ENCODE measurements at places on chromosomes 4 and X.
A peak's percentile ranks its signal among the peaks of the same experiment; 100 is the strongest.

DNA sequence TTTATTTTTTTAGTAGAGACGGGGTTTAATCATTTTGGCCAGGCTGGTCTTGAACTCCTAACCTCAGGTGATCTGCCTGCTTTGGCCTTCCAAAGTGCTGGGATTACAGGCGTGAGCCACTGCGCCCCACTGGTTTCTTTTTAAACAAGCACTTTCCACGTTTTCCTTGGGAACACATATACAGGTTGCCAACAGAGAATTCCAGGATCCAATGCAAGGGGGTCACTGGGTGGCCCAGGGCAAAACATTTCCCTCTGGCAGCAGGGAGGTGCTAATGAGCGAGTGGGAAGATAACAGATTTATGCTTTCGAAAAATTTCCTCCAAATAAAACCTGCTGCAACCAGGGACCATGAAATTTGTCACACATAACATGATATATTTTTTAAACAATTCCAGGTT is 41.1 kb downstream of the ADRA2C start:
- DNase-seq, result no peak

GRCh38 chrX:140762061-140762460 is 52.5 kb downstream of the LINC00632 start:
- peak; percentile 0 for DNase-seq

DNA sequence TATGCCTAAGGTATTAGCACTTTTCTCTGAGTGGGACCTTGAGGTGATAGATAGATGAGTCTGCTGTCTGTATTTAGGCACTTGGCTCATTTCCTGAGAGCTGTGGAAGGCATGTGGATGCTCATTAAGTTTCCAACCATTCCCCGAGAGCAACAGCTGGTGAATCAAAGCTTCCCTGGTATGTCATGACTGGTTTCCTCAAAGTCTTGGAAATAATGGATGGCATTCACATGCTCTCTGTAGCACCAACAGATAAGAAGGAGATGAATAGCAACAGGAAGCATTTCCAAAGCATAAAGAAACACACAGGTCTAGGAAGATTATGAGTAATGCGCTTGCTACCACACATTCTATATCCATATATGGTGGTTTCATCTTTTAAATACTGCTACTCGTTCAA is 118.3 kb upstream of the ETNPPL start:
- DNase-seq, result no peak

GRCh38 chr4:123825596-123826291 is 429.1 kb downstream of the SPRY1 start:
- no peak for DNase-seq

GRCh38 chr4:118953276-118953675 is 64.6 kb downstream of the SYNPO2 start:
- no peak for DNase-seq

DNA sequence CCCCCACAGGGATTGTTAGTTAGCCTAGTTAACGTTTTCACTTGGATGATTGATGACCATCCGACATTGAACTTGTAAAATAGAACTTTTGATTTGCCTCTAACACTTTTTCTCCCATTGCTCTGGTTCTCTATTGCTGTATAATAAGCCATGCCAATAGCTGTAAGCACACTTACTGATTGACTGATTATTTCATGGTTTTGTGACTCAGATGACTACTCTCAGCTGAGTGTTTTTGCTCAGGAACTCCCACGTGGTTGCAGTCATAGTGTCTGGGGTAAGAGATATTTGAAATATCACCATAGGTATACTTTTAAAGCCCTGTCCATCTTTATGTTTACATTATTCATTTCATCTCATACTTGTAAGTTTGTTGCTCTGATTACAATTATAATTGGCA is 1285.5 kb downstream of the STIM2 start:
- DNase-seq, result no peak

DNA sequence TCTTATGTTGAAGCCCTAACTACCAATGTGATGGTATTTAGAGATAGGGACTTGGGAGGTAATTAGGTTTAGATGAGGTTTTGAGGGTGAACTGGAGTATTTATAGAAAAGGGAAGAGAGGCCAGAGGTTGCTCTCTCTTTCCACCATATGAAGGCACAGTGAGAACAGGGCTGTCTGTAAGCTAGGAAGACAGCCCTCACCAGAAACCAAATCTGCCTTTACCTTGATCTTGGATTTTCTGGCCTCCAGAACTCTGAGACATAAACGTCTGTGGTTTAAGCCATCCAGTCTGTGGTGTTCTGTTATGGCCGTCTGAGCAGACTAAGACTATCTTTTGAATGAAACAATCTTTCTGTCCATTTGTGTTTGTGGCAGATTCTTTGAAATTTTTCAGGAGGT is 223.7 kb downstream of the PDHA2 start:
- DNase-seq, result no peak

- DNase-seq, result no peak
Measured at GRCh38 chrX:97907791-97908190, 1024.1 kb downstream of the RPA4 start.

DNA sequence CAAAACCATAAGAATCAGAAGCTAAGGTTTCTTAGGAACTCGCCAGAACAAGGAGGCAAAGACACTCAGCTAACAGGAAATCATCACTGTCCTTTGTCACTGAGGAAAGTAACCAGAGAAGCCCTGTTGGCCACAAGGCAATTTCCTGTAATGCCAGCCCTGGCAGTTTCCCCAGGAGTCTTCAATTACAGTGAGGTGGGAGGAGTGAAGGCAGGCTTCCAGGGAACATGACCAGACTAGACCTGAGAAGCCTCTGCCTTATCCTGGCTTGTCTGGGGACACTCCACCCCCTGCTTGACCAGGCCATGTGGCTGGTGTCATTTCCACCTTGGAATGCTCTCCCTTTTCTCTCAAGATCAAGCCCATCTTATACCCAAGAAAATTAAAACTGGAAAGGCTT is 125.3 kb downstream of the COL4A6 start:
- peak; percentile 47 for DNase-seq

DNA sequence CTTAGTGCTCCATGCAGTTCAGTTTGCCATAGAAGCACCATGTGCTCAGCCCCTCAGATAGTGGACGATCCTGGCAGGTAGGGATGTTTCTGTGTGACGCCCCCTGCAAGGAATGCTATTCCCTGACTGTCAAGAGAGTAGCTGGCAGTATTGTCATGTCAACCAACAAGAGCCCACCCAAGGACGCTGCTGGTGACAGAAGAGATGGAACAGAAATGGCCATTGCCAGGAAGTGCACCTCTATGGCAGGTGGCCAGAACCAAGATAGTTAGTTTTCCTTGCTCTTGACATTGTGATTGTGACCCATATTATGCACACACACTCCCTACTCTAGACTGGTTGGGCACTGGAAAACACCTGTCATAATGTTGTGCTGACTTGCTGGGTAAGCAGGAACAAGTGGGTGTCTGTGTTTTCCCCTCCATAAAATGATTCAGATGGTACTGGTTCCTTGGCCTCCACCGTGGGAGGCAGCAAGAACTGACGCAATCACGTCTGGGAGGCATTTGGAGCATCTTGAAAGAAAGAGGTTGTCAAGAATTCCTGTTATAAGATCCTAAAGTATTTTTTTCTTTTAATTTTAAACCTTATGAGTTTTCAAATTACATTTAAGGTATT is 507.9 kb downstream of the MID1IP1 start:
- no peak for DNase-seq

- peak; percentile 3 for DNase-seq
Measured at GRCh38 chr4:157587681-157588423, 367.3 kb downstream of the GRIA2 start.

GRCh38 chr4:38925492-38926413 is 58.1 kb downstream of the FAM114A1 start:
- DNase-seq, result no peak

DNA sequence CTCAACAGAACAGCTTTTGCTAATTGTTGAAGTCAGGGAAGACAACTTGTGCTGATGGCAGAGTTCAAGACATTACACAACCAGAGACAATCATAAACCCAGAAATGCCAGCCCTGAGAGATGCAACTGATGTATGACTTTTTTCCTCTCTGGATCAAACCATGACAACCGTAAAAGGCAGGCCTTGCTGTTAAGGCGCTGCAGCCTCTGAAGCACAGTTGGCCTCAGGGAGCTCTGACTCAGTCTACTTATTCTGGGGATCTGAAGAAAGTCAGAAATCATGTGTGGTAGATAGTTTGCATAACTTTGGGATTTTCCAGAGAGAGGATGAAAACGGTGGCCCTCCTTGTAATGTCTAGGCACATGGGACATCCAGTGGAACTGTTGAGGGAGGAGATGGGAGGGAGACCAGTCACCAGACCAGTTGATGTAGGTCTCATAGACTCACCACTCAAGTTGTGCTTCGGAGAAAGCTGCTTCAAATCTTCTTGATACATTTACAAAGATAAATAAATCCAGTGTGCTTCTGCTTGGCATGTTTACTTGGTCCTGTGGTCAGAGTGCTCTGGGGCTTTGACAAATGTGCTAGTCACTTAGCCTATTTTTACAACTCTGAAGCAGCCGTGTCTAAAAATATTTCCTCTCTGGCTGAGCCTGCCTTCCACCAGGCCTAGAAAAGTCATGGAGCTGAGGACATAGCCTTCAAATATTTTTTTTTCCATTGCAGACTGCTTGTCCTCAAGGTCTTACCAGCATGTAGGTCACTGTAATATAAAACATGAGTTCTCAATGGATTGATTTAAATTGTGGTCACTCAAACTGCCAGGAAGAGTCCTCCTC is 7.5 kb downstream of the HADH start:
- no peak for DNase-seq

DNA sequence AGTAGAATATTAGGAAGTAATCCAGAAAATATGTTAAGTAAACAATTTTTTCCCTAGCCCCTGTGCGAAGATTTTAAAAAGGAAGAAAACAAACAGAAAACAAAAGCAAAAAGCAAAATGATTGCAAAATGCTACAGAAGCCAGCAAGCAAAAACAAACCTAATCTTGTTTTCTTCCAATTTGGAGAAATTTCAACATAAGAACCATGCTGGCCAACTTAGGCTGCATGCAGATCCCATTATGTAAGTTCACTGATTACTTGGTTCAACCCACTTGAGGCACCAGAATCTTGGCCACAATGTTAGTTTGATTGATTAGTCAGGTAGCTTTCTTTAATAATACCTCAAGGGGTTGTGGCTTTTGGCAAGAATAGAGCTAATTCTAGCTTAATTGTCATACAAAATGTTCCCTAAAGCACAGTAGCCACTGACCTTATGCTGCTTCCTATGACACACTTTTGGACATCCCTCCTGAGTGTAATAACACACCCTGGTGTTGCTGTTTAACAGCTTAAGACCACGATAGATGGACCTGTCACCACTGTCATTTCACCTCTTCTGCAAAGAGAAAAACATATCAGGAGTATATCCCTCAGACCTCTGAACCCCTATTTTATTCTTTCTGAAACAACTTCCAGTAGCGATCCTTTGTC is 2342.1 kb downstream of the PCDH7 start:
- DNase-seq, result no peak

DNA sequence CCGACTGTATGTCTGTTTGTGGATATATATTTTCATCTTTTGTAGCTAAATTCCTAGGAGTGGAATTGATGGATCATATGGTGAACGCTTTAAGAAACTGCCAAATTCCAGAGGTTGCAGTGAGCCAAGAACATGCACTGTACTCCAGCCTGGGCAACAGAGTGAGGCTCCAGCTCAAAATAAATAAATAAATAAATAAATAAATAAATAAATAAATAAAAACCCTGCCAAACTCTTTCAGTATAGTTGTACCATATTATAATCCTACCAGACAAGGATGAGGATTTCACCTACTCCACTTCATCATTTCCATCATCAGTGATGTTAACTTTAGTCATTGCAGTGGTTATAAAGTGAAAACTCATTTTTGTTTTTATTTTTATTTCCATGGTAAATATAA is 325.1 kb upstream of the ANXA10 start:
- DNase-seq, result no peak

- peak; percentile 3 for DNase-seq
Measured at GRCh38 chr4:113673450-113673849, 88.1 kb downstream of the CAMK2D start.

DNA sequence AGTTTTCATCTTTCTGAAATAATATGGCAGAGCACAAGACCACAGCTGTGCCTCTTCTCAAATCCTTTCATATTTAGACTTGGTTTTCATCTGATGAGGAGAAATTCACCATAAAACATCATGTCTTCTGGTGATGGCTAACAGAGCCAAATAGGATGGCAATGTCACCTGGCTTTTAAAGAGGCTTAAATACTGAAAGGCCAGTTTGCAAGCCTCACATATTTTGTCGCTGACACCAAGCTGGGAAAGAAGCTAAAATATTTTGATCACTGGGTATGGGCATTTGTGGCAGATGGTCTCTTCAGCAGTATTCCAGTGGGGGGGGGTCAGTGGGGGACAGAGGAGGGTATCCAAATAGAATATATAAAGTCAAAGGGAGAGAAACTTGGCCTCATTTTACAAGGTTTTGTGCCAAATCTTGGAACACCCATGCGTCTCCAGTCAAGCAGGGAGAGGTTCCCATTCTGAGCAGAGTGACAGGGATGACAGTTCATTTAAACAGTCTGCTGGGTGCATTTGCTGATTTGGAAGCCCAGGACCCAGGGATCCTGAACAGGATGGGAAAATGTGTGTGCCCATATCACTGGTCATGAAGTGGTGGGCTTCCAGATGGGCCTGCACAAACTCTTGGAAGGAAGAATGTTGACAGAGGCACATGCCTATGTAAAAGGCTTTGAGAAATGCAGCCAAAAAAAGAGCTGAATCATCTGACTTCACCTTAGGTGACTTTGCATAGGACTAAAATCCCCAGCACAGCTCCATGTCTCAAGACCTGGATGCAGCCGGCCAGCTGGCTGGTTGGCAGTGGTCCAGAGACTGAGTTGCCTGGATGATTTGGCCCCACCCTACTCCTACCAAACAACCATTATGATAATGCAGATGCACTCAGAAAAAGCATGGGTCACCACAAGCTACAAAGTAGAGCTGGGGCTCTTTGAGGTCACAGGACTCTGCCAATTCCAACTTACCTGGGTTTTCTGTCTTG is 484.4 kb upstream of the NR3C2 start:
- DNase-seq, result no peak

DNA sequence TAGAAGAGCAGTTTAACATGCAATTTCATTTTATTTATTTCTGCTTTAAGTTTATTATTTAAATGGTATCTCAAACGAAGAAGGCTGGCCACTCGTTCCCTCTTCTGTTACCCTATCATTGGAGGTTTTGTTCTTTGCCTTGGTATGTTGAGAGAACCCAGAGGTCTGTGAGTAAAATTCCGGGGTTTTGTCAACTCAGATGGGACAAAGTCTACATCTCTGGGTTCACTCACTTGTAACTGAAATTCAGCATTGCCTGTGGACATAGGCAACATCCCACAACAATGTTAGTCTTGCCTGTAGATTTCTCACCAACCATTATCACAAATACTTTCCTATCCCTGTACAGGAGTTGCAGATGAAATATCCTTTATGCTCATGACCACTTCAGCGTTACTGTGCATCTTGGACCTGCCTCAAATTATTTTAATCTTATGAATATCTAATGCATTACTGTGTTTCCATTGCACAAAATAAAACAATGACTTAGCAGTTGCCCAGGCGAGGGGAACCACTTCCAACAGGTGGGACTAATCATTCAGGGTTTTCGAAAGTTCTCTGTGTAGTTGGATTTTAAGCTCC is 33.5 kb upstream of the CD99 start:
- DNase-seq, result no peak

- DNase-seq, result no peak
Measured at GRCh38 chr4:145299380-145300076, 119.1 kb upstream of the OTUD4 start.

- no peak for DNase-seq
Measured at GRCh38 chr4:83255584-83255983, 29.0 kb downstream of the COQ2 start.

GRCh38 chr4:4808086-4808485 is 51.4 kb upstream of the MSX1 start:
- DNase-seq, result no peak
